ENCODE measurements at places on chromosomes 1 and 21. TPM values are rescaled to one million over a fixed set of nuclear protein-coding genes. Genes with fewer than 3 reads are reported as not detected.

The CCDC24 gene
- 18.4 TPM for total RNA-seq

The FHAD1 gene
- not detected for total RNA-seq

GRCh38 chr1:40701684-40702083, 10.2 kb downstream of the NFYC start:
- DNase-seq, result no peak

DNA sequence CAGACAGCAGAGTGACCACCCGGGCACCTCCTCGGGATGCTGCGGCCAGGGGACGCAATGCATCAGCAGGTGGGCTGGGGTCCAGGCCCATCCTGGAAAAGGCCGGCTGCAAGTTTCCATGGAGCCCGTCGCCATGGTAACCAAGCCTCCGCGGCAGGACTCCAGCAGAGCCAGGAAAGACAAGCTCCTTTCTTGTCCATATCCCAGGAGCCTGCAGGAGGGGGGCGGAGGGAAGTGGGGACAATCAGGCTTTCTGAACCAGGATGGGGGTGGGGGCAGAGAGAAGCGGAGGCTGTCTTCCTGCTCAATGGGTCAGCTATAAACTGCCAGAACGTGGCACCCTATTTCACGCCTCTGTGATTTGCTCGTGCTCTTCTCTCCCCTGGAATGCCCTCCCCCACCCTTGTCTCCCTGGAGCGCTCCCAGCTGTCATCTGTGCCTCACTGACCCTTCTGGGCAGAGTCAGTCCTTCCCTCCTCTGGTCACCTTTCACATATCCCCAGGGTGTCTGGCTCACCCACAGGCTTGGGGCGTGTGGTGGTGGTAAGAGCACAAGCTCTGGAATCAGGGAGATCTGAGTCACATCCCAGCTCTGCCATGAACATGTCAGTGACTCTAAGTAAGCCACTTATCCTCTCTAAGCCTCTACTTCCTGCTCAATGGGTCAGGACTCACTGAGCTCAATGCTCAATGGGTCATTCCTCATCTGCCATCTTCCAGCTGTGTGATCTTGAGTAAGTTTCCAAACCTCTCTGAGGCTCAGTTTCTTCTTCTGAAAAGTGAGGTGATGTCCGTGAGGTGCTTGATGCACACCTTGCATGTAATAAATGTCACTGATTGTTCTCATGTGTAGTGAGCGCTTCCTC, 58.9 kb upstream of the LAPTM5 start:
- DNase-seq, result no peak

GRCh38 chr21:35528116-35529042, 479.3 kb upstream of the RUNX1 start:
- DNase-seq, result peak; percentile 57

DNA sequence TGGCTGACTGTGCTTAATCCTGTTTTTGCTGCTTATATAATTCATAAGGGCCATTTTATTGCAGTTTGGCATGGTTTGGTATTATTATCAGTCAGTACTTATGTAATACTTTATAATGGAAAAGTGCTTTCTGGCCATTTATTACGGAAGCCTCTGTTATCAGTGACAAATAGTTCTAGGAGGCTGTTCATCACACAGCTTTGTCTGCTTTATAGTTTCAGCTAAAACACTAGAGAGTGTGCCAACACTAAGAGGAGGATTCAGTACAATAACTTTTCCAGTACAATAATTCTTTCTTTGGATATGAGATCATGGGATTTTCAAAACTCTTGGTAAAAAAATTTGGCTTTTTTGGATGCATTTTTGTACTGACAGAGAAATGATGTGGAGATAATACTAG, 102.9 kb upstream of the PTGFR start:
- no peak for DNase-seq

DNA sequence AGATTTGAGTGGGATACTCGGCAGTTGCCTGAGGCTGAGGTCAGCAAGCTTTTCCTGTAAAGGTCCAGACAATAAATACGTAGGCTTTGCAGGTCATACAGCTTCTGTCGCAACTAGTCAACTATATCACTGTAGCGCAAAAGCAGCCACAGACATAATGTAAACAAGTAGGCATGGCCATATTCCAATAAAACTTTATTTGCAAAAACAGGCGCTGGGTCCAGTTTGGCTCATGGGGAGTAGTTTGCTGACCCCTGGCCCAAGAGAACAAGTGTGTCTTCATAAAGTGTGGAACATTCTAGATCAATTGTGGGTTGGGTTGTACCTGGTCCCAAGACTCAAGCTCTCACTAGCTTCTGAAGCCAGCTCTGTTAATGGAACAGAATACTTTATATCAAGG, 78.8 kb downstream of the MIS18A start:
- DNase-seq, result no peak

- no peak for DNase-seq
Measured at GRCh38 chr1:210263963-210264362, 31.4 kb downstream of the SERTAD4 start.

DNA sequence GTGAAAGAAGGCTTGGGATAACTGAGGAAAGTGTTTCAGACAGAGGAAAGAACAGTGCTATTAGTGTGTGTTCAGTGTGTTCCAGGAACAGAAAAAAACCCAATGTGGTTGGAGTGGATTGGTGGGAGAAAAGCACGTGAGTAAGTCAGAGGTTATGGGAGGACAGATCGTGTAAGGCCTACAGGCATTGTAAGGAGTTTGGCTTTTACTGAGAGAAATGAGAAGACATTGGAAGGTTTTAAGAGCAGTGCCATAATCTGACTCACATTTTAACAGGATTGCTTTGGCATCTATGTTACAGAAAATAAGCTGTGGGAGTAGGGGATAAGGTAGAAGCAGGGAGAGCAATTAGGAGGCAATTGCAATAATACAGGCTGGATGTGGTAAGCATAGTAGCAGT, 4.8 kb downstream of the ARPC5 start:
- DNase-seq, result no peak
